Activated naive CD4-positive, alpha-beta T cell treated with anti-CD3 and anti-CD28 coated beads for 36 hours (primary cell): ENCODE measurements at places on chromosomes 12 and 14. TPM values are rescaled to one million over a fixed set of nuclear protein-coding genes. Genes with fewer than 3 reads are reported as not detected.

CLEC6A gene
- total RNA-seq: not detected

STON2 gene
- 0.12 TPM for total RNA-seq

CS gene
- 336 TPM for total RNA-seq

ABCC9 gene
- not detected for total RNA-seq

- DNase-seq: no peak
- no peak overlapping the region for H3K27ac ChIP-seq
- no peak overlapping the region for H3K4me3 ChIP-seq
These were observed 184.8 kb downstream of the SLC16A7 start for GRCh38 chr12:59780605-59781135.
